ENCODE measurements at places on chromosomes 5 and 9.

DNA sequence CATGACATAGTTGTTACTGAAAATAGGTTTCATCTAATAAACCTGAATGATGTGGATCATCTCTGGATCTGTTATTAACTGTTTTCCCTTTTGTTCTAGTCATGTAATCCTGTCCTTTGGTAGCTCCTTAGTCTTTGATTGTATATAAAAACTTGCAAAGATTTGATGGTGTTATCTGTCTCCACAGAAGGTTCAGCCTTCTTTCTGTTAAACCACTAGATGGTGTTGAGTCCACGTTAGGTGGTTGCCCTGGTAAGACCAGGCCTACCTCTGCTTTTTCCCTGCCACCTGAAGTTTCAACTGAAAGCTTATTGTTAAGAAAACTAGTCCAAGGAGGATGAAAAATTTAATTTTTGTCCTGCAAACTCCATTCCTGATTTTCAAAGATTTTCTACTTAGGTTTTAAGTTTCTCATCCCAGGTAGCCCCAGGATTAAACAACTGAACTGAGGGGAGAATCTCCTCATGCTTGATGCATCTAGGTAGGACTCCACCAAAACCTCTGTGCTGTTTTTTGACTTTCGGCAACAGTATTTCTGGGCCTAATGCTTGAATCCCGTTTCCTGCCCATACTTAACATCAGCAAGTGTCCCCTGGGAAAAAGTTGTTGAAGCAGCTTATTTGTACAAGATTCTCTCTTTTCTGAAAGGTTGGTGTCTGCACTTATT, 68.5 kb downstream of the RICTOR start:
- no peak for DNase-seq

DNA sequence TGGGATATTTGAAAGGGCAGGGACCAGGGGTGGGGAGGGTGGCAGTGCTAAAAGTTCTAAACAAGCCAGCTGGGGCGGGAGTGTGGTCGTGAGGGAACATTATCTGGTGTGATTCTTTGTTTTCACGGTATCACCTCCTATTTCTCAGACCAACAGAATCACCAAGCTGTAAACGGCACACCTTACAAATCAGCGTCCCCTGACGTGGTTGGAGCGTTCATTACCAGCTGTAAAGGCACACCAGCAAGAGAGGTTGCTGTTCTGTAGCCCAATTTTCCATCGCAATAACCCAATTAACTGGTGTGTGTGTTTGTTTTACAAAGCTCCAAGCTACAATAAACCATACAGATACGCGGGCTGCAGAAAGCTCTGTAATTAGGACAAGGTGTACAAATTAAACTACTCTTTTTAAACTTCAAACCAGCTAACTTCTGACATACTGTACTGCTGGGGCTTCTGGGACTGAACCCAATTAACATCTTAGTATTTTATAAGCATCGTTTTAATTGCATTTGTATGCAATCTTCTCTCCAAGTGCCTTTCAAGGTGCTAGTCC, 303.6 kb upstream of the CLINT1 start:
- no peak for DNase-seq

DNA sequence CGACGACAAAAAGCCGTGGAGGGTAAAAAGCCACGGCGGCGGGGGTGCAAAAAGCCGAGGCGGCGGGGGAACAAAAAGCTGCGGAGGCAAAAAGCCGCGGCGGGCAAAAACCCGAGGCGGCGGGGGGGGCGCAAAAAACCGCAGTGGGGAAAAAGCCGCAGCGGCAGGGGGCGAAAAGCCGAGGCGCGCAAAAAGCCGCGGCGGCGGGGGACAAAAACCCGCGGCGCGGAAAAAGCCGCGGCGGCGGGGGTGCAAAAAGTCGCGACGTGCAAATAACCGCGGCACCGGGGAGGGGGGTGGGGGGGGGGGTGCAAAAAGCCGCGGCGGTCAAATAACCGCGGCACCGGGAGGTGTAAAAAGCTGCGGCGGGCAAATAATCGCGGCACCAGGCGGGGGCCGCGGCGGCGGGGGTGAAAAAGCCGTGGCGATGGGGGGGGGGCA, 511.5 kb downstream of the FOXD4L5 start:
- no peak for DNase-seq

- DNase-seq: no peak
Measured at GRCh38 chr5:74529101-74529500, 111.4 kb downstream of the ENC1 start.

GRCh38 chr9:93031629-93032430, 26.7 kb upstream of the SUSD3 start:
- DNase-seq: no peak

DNA sequence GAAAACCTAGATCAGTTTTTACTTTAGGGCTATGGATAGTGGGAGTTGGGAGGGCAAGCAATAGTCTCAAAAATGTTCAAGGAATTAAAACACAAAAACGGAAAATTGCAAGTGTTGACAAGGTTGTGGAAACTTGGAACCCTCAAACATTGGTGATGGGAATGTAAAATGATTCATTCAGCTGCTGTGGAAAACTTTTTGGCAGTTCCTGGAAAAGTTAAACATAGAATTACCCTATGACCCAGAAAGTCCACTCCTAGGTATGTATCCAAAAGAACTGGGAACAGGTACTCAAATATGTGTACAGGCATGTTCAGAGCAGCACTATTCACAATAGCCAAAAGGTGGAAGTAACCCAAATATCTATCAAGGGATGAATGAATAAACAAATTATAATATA, 1.2 kb upstream of the MSANTD3 start:
- DNase-seq: no peak

DNA sequence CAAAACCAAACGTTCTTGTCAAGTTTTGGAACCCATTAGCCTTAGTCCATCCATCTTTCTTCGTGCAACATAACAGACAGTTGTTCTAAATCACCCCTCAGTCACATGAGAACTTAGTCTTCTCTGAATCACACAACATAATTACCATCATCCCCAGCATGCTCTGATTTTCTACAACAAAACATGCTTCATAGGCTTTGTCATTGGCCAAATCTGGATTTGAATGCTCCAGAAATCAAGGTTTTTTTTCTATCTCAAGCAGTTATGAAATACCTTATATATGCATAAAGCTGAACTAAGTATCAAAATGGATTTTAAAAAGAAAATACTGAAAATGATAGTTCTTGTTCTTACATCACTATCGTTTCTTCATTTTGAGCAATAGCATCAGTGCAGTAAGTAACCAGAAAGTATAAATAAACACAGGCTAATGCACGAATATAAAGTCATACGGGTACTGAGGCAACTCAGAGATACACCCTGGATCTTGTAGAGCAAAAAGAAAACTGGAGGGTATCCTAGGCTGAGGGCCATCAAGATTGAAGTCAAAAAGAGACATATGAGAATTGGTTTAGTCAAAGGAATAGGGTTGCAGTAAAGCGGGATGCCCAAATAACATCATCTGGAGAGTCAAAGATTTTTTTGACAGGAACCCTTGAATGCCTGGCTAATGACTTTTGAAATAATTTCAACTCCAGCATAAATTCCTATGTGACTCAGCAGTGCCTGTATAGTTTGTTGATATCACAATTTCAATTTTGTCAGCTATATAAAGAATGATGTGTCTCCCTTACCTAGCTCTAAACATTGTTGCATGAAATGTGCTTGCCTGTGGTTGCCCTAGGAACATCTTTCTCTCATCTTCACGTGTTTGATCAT, 164.7 kb downstream of the ADAMTSL1 start:
- no peak for DNase-seq

GRCh38 chr9:35481347-35481975, 8.4 kb upstream of the RUSC2 start:
- DNase-seq: peak; percentile 52

GRCh38 chr5:112636751-112637150, 100.9 kb upstream of the APC start:
- DNase-seq: no peak

DNA sequence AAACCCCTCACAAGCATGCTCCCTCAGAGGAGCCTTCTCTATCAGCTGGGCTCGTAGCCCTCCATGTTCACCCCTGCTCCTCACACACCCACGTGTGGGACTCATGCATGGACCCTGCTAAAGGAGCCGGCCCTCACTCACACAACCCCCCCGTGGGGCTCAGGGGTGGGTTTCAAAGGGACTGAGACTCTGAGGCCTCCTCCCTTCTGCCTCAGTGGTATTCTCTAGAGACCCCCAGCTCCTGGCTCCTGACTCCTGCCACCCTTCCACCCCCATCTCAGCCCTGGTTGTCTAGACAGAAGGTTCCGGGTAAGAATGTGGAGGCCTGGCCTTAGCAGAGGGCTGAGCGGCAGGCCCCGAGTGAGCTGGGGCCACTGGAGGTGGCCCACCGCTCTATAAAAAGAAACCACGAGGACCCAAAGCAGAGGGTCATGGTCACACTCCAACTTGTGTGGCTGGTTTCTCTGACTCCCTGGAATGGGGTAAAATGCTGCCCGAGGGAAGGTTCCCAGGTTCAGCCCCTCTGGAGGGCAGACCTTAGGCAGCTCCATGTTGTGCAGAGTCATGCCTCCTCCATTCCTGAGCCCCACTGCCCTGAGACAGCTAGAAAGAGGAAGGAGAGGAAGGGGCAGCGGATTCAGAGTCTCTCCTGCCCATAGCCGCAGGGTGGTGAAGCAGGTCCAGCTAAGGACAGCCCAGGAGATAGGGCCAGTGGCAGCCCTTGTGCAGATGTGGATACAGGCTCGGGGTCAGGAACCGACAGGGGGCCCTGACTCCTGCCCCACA, 10.8 kb downstream of the SEPTIN8 start:
- DNase-seq: no peak

- no peak for DNase-seq
Measured at GRCh38 chr5:168137265-168137664, 154.2 kb upstream of the WWC1 start.

- no peak for DNase-seq
Measured at GRCh38 chr5:109589986-109590385, 99.7 kb upstream of the MAN2A1 start.

GRCh38 chr9:130167927-130168326, 4.3 kb upstream of the NCS1 start:
- DNase-seq: no peak

- DNase-seq: no peak
Measured at GRCh38 chr5:114412510-114413171, 50.8 kb downstream of the KCNN2 start.

- no peak for DNase-seq
Measured at GRCh38 chr5:89396278-89396954, 513.4 kb upstream of the MEF2C start.

- DNase-seq: no peak
Measured at GRCh38 chr9:93138171-93138764, 4.2 kb upstream of the NINJ1 start.

- no peak for DNase-seq
Measured at GRCh38 chr5:137114529-137114928, 384.6 kb downstream of the SPOCK1 start.

DNA sequence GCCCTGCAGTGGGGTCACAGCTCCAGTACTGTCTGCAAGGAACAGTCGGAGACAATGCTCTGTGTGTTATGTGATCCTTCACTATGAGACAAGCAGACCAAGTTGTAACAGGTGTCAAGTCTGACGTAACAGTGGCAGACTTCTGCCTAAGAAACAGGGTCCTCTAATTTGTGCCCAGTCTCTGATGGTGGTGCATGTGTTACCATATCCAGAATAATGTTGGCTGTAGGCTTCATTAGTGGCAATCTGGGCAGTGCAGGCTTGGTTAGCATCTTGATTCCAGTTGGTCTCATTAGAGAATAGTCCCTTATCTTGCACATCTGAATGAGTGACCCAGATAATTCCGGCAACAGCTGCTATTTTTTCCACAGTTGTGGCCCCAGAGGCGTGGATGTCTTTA, 33.8 kb downstream of the ZNF131 start:
- DNase-seq: no peak

GRCh38 chr5:61919920-61920319, 386.1 kb upstream of the KIF2A start:
- DNase-seq: no peak

All from BE2C (cell line).